ENCODE measurements at places on chromosomes 1 and 21.
A peak's percentile ranks its signal among the peaks of the same experiment; 100 is the strongest.

DNA sequence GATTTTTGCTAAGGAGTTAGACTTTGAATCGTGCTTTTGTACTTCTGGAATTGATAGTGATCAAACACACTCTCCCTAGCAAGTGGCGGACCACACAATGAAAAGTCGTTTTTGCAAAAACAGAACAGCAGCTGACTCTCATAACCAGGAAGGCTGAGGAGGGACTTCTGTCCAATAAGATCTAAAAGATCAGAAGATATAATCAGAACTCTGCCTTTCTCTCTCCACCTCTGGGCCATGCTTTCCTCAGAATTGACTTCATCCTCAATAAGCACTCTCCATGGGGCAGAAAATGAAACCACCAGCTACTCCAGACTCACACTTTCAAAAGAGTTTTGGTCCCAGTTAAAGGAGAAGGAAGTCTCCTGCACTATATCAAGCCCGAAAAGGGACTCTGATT is 55.3 kb upstream of the SAMD13 start:
- no peak for DNase-seq

DNA sequence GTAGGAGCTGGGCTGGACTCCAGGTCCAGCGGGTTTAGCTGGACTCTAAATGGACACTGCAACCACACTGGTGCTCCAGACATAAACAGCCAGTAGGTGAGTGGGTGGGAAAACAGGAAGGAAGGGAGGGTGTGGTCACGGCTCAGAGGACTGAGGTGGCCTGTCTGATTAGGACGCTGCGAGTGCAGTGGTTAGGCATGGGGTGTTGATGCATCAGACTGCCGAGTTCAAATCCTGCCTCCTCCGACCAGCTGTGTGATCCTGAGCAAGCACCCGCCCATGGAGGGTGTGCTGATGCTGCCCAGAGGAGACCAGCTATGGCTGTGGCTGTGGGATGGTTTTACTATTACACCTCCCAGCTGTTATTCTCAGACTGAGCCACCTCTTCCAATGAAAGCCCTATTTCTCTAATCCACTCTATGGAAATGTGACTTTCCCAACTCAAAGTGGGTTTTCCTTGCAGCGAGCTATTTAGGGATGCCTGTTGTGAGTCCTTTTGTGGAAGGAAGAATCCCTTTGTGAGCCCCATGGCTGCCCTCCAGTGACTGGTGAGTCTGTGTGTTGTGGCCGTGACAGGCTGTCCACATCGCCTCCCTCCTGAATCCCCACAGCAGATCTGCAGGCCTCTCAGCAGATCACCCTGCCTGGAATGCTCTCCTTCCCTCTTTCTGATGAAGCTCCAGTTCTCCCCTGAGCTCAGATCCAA is 56.6 kb upstream of the EDN2 start:
- no peak for DNase-seq

DNA sequence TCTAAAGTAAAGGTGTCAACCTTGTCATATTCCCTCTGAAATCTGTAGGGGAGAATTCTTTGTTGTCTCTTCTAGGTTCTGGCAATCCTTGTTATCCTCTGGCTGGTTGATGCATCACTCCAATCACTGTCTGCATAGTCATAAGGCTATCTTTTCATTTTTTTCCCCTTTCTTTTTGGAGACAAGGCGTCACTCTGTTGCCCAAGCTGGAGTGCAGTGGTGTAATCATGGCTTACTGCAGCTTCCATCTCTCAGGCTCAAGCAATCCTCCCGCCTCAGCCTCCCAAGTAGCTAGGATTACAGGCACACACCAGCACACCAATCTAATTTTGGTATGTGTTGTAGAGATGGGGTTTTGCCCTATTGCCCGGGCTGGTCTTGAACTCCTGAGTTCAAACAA is 12.9 kb downstream of the DPYD start:
- DNase-seq = no peak

GRCh38 chr21:32003411-32003810 is 130.6 kb downstream of the HUNK start:
- DNase-seq = no peak

DNA sequence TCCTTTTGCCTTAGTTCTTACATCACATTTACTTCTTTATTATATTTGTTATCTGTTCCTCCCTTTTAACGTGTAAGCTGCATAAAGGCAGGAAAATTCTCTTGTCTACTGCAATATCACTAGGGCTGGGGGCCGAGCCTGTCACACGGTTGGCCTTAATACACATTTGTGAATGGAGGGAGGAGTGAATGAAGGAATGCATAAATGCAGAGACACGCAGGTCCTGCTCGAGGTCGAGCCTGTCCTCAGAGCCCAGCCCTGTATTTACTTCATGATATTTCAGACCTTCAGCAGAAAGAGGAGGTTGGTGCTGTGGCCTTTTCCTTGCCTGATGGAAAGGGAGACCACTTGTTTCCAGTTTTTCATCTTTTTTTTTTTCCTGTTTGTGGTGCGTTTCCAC is 671.3 kb downstream of the PTPRU start:
- DNase-seq = no peak

- DNase-seq = no peak
Observed at GRCh38 chr1:110005971-110006370, 21.4 kb downstream of the AHCYL1 start.

GRCh38 chr1:92752719-92753118 is 32.2 kb downstream of the EVI5 start:
- DNase-seq = no peak

DNA sequence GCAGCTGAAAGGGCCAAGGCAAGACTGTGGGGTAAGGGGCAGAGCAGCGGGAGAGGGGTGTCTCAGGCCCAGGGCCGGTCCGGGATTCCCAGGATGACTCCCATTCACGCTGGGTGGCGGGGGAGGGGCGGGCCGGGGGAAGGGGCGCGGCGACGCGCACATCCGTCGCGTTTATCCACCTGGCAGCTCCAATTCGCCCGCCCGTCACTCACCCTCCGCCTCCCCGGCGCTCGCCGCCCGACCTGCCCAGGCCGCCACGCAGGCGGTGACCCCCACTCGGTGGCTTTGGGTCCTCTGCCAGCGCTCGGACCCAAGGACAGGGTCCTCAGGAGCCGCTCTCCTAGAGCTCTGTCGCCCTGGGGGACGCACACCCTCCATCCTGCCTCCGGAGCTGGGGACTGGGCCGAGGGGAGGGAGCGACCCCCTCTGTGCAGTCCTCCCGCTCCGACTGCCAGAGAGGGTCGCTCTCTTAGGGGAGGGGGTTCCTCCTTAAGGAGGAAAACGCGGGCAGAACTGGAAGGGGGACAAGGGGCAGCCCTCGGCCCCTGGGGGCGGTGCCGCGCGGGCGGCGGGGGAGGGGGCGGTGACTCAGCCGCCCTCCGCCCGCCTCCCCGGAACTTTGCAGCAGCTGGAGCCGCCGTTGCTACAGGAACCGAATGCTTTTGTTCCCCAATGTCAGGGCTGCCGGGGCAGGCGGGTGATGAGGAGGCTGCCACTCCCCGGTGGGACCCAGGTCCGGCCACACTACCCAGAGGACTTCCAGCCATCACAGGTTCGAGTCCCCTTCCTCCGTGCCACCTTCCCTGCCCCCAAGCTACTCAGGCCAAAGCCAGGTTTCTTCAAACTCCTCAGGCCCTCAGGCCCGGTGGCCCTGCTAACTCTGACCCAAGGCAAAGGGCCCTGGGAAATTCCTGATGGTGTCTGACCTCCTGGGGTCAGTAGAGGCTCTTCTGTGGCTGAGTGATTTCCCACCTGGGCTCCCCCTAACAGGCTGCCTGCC is 3.4 kb downstream of the ADGRB2 start:
- DNase-seq = no peak

DNA sequence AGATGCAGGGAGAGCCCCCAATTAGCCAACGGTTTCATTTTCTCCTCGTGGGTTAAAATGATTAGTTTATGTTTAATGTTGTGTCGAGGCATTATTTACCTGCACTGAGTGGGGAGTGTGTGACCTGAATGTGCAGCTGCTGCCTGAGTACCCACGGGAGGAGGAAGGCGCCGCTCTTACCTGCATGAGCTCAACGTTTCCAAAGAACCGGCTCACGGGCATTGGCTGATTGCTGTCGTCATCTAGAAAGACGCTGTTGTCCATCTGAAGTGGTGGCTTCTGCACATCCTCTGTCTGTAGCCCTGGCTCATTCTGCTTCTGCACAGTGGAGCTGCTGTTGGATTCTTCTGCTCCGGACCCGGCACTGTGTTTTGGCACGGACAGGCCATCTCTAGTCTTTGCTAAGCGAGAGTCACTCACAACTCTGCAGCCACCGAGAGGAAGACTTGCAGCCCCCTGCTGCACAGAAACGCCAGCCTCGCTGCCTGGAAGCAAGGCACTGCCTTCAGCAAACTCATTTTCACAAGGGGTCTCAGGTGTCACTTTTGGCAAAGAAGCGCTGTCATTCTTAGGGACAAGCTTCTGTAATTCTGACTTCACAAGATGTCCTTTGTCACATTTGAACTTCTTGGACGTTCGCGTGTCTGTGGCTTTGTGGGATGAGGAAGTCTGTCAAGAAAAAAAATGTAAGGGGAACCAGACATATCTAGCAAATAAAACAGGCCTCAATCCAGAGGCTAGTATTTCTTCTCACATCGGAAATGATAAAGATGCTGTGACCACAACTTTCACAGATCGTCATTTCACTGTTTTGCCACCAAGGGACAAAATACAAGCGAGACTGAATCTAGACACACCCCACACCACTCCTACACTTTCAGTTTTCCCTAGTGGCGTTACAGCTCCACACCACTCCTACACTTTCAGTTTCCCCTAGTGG is 9.4 kb downstream of the C1orf174 start:
- DNase-seq = no peak

DNA sequence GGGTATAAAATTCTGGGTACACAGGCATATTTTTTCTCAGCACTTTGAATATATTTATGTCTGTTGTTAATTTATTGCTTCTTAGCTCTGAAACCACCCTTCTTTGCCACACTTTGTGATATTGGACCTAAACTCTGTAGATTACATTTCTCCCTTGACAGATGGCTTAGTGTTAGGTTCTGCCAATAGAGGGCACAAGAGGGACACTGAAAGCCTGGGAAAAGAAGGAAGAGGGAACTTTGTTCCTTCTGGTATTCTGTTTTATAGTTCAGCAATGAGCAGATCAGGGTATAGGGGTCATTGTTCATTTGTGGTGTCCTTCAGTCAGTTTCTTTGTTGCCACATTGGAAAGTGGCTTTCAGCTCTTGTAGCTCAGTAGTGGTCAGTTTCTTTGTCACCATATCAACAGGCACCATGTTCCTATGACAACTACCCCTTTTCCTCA is 423.5 kb upstream of the PROX1 start:
- DNase-seq = no peak

DNA sequence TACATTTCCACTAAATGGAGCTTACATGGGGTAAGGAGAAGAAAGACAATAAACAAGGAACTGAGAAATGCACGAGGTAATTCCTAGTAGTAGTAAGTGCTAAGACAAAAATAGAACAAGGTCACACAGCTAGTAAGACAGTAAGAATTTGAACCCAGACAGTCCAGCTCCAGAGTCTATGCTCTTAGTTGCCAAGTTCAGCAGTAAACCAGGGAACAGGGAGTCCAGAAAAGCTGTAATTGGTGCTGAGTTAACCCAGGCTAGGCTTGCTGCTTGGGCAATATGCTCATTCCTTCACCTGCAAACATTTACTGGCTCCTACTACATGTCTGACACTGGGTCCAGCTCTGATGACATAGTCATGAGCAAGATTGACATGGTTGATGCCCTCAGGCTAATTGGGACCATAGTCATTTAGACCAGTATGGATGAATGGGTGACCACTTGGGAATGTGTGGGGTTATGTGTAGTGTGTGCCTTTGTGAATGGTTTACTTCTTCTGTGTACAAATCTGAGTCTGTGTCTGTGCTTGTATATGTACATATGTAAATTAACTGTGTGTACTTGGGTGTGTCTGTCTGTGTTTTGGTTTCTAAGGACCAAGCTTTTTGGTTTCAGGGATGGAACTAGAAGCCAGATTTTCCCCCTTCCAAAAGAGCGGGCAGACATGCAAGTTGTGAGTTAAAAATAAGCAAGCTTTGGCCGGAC is 2.0 kb downstream of the GPX7 start:
- DNase-seq = no peak

DNA sequence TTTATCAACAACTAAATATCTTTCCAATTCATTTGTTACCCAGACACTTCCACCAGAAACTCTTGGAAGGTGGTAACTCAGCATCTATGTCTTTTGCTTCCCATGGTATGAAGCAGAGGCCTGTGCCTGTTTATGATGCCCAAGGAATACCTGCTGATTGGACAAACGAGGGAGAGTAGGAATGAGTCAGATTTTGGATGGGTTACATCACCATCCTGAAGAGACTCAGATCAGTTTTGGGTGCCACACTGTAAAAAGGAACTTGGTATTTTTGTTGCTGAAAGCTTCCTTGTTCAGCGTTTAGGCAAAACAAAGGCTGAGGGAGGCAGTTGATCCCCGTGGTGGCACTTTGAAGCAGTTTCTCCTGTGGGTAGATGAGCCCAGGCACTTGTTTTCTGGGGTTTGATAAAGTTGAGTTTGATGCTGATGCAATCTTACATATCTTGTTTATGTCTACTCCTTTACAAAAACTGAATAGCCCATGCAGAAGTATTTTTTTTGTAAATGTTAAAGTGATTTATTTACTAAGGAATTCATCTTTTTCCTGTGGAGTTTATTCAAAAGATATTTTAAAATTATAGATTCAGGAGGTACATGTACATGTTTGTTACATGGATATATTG is 26.7 kb upstream of the CYP4X1 start:
- no peak for DNase-seq

- DNase-seq = peak; percentile 92
Observed at GRCh38 chr1:108610073-108610472, 50.2 kb downstream of the EEIG2 start.

DNA sequence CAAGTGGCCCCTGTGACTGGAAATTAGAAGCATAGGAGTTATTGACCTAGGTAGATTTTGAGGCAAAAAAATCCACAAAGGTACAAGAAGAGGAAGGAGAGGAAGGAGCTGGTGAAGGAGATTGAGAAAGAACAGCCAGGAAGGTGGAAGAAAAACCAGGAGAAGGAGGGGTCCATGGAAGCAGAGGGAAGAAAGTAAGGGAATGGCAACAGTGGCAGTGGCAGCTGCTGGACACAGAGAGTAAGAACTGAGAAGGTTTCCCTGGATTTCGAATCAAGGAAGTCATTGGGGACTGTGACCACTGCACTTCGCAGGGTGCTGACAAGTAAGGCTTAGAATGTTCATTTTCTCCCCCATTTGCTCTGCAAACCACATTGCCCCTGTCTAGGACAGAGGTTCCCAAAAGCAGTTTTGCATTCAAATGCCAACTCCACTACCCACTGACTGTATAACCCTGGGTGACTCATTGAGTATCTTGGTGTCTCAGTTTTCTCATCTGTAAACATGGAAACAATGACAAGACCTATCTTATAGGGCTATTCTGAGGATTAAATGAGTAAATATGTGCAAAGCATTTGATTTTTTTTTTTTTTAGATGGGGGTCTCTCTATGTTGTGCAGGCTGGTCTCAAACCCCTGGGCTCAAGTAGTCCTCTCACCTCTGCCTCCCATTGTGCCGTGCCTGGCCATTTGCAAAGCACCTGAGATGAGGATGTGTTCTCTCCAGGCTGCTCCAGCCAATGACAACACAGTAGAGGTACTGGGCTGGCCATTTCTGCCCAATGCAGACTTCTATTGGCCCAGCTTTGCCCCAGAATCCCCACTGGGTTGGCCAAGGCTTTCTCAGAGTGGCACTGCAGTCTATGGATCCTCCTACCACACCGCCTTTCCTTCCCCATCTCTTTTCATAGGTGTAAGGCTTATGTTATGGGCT is 9.3 kb upstream of the CAPN2 start:
- DNase-seq = no peak

Data from NCI-H187 (cell line).